ENCODE measurements at places on chromosomes 2 and 18. TPM values are rescaled to one million over a fixed set of nuclear protein-coding genes. Genes with fewer than 3 reads are reported as not detected.

DNA sequence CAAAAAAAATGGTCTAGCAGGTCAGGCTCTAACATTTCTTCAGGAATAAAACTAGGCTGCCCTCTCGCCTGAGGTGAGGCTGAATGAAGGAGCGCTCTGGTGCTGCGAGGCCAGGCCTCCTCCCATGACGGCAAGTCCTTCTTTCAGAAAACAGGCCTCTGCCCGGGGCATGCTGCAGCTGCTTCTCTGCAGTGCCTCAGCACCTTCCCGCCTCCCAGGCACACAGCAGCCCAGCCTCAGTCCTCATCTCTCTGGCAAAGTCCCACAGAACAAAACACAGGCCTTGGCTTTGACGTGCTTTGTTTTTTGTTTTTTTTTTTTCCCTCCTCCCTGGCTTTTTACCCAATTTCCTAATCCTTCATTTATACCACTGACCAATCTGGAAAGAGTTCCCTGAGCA lies 74.8 kb downstream of the BCL11A start:
- no peaks in the 10 kb centered on the region for H3K27me3 ChIP-seq
- no peaks in the 10 kb centered on the region for H3K4me1 ChIP-seq
- DNase-seq, result no peak
- H3K4me3 ChIP-seq, result no peak overlapping the region
- H3K36me3 ChIP-seq, result no peaks in the 10 kb centered on the region

GRCh38 chr2:98269274-98269673 lies 77.0 kb upstream of the CNGA3 start:
- H3K36me3 ChIP-seq, result no peaks in the 10 kb centered on the region
- DNase-seq, result peak; percentile 73
- no peaks in the 10 kb centered on the region for H3K27me3 ChIP-seq
- no peaks in the 10 kb centered on the region for H3K4me1 ChIP-seq
- no peak overlapping the region for H3K4me3 ChIP-seq
- no peak overlapping the region for H3K27ac ChIP-seq

GRCh38 chr18:58525517-58525916 lies 103.4 kb downstream of the ALPK2 start:
- DNase-seq, result no peak
- no peak overlapping the region for H3K4me3 ChIP-seq
- no peaks in the 10 kb centered on the region for H3K27me3 ChIP-seq
- H3K36me3 ChIP-seq, result peaks cover 27% of the 10 kb centered on the region

GRCh38 chr18:2979871-2980790 lies 32.8 kb downstream of the LPIN2 start:
- H3K4me3 ChIP-seq, result no peak overlapping the region
- no peaks in the 10 kb centered on the region for H3K36me3 ChIP-seq
- H3K4me1 ChIP-seq, result peaks cover 81% of the 10 kb centered on the region
- no peaks in the 10 kb centered on the region for H3K27me3 ChIP-seq
- peak overlapping the region; percentile 89 for H3K27ac ChIP-seq

GRCh38 chr2:111135910-111136297 lies 15.2 kb downstream of the BCL2L11 start:
- H3K36me3 ChIP-seq, result no peaks in the 10 kb centered on the region
- H3K4me3 ChIP-seq, result no peak overlapping the region
- no peak overlapping the region for H3K27ac ChIP-seq
- DNase-seq, result peak; percentile 87
- H3K4me1 ChIP-seq, result peaks cover 9% of the 10 kb centered on the region

DNA sequence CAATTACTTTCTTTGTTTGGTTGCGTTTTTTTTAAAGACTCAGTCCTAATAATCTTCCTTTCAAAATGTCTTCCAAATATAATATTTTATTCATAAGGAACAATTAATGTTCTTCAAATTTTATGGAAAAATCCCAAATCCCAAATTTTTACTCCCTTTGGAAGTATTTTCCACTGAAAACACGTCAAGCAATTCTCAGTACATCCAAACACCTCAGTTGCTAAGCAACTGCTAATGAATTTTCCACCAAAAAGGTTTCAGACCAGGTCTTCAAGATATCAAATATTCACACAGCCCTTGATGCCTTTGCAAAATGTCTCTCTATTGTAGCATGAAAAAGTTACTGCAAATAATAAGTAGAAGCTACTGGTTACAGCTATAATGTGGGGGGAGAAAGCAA lies 140.1 kb downstream of the DSEL start:
- H3K27me3 ChIP-seq, result no peaks in the 10 kb centered on the region
- no peak for DNase-seq
- no peaks in the 10 kb centered on the region for H3K4me1 ChIP-seq

DNA sequence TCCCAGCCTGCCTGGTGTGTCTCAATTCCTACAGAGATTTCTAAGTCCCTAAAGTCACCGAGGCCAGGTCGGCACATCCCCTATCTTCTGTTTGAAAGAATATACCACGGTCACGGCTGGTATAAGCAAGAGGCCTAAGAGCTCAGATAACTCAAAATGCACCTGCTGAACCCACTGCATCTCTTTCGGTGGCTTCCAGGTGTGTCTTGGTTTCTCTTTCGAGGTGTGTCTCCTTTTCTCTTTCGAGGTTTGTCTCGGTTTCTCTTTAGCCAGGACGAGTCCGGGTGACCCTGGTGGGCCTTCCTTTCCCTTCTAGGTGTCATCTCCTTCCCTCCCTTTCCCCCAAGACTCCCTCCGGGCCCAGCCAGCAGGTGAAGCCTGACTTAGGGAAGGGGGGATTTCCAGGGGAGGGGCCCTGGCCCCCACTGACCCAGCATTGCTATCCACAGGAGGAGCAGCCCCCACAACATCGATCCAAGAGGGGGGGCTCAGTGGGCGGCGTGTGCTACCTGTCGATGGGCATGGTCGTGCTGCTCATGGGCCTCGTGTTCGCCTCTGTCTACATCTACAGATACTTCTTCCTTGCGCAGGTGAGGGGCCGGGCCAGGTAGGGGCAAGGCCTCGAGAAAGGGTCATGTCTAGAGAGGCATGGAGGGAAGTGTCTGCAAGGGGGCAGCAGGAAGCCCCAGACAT lies 8.4 kb downstream of the ITM2C start:
- H3K27me3 ChIP-seq, result no peaks in the 10 kb centered on the region
- H3K27ac ChIP-seq, result no peak overlapping the region
- H3K4me3 ChIP-seq, result no peak overlapping the region
- H3K4me1 ChIP-seq, result no peaks in the 10 kb centered on the region

DNA sequence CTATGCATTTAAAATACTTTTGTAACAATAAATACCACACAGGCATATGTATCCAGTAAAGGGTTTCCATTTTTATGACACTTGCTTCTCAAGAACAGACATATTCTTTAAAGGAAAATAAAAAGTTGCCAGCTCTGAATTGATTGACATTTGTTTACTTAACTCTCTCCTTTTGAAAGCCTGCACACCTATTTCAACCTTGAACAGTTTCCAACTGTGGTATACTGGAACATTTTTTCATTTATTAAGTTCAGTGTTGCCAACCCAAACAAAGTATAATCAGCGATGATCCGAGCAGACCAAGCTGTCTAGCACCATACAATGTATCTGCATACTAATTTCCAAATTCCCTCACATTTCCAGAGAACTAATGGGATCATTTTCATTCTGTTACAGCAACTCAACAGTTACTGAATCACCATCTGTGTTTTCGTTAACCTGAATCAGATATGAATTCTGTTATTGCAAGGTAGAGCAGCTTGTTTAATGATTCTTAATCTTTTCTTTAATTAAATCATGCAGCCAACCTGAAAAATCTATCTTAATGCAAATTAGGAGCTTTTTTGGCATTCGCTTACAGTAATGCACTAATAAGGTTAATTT lies 725.5 kb upstream of the ZEB2 start:
- H3K36me3 ChIP-seq, result no peaks in the 10 kb centered on the region
- H3K27me3 ChIP-seq, result no peaks in the 10 kb centered on the region
- no peak overlapping the region for H3K4me3 ChIP-seq
- no peak overlapping the region for H3K27ac ChIP-seq
- no peaks in the 10 kb centered on the region for H3K4me1 ChIP-seq
- DNase-seq, result no peak

GRCh38 chr18:78558948-78559347 lies 420.7 kb upstream of the SALL3 start:
- H3K4me1 ChIP-seq, result no peaks in the 10 kb centered on the region
- H3K27ac ChIP-seq, result no peak overlapping the region
- DNase-seq, result no peak
- no peaks in the 10 kb centered on the region for H3K27me3 ChIP-seq
- no peak overlapping the region for H3K4me3 ChIP-seq

DNA sequence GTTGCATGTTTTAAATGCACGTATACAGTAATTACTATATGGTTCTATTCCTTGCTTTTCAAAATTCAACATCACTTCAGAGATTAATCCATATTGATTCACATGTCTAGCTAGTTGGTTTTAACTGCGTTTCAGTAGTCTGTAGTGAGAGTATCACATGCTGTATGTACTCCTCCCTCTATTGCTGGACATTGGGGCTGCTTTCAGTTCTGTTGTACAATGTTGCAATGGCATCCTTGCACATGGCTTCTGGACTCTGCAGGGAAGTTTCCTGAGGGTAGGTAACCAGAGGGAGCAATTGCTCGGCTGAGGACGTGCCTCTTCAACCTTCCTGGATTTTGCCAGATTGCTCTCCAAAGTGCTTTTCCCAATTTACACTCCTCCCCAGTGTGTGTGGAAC lies 10.7 kb upstream of the HPCAL1 start:
- no peak overlapping the region for H3K27ac ChIP-seq
- peaks cover 17% of the 10 kb centered on the region for H3K4me1 ChIP-seq
- DNase-seq, result peak; percentile 15
- H3K4me3 ChIP-seq, result no peak overlapping the region
- no peaks in the 10 kb centered on the region for H3K27me3 ChIP-seq

GRCh38 chr2:165192729-165193128 lies 11.1 kb downstream of the SCN3A start:
- DNase-seq, result no peak
- H3K36me3 ChIP-seq, result no peaks in the 10 kb centered on the region
- no peak overlapping the region for H3K4me3 ChIP-seq
- no peak overlapping the region for H3K27ac ChIP-seq
- no peaks in the 10 kb centered on the region for H3K27me3 ChIP-seq

GRCh38 chr2:71952572-71953188 lies 195.0 kb downstream of the CYP26B1 start:
- no peak overlapping the region for H3K4me3 ChIP-seq
- peaks cover 2% of the 10 kb centered on the region for H3K27me3 ChIP-seq
- no peaks in the 10 kb centered on the region for H3K36me3 ChIP-seq
- DNase-seq, result no peak

- H3K36me3 ChIP-seq, result no peaks in the 10 kb centered on the region
- no peaks in the 10 kb centered on the region for H3K27me3 ChIP-seq
- DNase-seq, result no peak
- peaks cover 9% of the 10 kb centered on the region for H3K4me1 ChIP-seq
Observed at GRCh38 chr2:64104933-64105332, 39.3 kb downstream of the PELI1 start.

DNA sequence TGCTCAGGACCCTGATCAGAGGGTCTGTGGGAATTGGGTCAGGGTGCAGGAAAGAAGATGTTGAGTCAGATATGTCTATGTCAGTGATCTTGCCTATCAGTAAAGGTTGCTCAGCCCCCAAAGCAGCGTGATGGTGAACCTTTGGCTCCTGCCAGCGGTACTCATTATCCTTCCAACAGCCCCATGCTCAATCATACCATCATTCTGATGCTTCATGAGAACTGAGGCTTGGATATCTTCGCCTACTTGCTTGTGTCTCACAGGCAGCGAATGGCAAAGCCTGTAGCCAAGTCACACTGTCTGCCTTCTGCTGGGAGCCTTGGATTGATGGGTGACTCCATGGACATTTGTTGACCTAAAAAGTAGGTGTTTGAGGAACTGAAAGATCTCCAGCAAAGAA lies 19.0 kb upstream of the TMEM214 start:
- H3K27me3 ChIP-seq, result no peaks in the 10 kb centered on the region
- H3K4me3 ChIP-seq, result no peak overlapping the region
- no peak overlapping the region for H3K27ac ChIP-seq
- H3K36me3 ChIP-seq, result peaks cover 4% of the 10 kb centered on the region
- H3K4me1 ChIP-seq, result peaks cover 28% of the 10 kb centered on the region

- no peak overlapping the region for H3K27ac ChIP-seq
- H3K27me3 ChIP-seq, result no peaks in the 10 kb centered on the region
- no peaks in the 10 kb centered on the region for H3K36me3 ChIP-seq
- DNase-seq, result no peak
Observed at GRCh38 chr18:26536032-26536431, 12.3 kb downstream of the KCTD1 start.

DNA sequence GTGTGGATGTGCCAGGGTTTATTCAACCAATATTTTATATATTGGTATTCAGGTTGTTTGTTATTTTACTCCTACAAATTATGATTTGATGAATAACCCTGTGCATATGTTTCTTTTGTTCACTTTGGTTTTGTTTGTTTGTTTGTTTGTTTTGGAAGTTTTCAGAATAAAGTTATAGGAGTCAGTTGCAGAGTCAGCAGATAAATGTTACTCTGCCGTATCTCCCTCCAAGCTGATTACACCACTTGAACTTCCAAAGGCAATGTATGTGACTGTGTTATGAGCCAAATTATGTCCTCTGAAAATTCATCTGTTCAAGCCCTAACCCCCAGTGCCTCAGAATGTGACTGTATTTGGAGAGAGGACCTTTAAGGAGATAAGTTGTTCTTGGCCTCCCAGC lies 497.5 kb downstream of the TNS1 start:
- no peak overlapping the region for H3K4me3 ChIP-seq
- no peaks in the 10 kb centered on the region for H3K27me3 ChIP-seq
- H3K4me1 ChIP-seq, result no peaks in the 10 kb centered on the region
- no peak overlapping the region for H3K27ac ChIP-seq
- H3K36me3 ChIP-seq, result no peaks in the 10 kb centered on the region
- DNase-seq, result no peak

GRCh38 chr2:181309586-181309985 lies 147.6 kb upstream of the ITGA4 start:
- H3K36me3 ChIP-seq, result no peaks in the 10 kb centered on the region
- H3K4me1 ChIP-seq, result no peaks in the 10 kb centered on the region
- H3K27ac ChIP-seq, result no peak overlapping the region
- no peak overlapping the region for H3K4me3 ChIP-seq
- no peaks in the 10 kb centered on the region for H3K27me3 ChIP-seq

DNA sequence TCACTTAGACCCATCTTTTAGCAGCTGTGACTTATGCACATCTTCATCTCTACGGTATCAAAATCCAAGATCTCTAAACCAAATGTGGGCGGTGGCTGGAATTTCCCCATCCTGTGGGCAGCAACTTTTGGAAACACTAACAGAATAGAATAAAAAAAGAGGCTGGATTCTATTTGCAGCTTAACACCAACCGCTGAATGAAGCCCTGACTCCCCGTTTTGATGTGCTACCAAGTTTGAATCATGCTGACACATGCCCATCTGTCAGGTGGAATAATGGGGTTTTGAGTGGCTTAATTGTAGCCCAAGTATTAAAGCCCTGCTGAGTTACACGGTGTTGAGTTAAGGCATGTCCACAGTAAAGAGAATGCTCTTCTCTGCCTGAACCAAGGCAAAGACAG lies 165.2 kb downstream of the MTCL1 start:
- H3K4me3 ChIP-seq, result no peak overlapping the region
- H3K4me1 ChIP-seq, result peaks cover 7% of the 10 kb centered on the region
- H3K27ac ChIP-seq, result no peak overlapping the region
- no peaks in the 10 kb centered on the region for H3K36me3 ChIP-seq

TSPYL6 gene
- not detected for total RNA-seq

CACNB4 gene
- 4.3 TPM for total RNA-seq

KRTCAP3 gene
- under 0.01 TPM for total RNA-seq

VPS54 gene
- 20.6 TPM for total RNA-seq

METAP1D gene
- 12.7 TPM for total RNA-seq

PIEZO2 gene
- 46.7 TPM for total RNA-seq
